ENCODE measurements at places on chromosomes 16 and 17. TPM values are rescaled to one million over a fixed set of nuclear protein-coding genes. Genes with fewer than 3 reads are reported as not detected.

KRTAP17-1 gene
- not detected for total RNA-seq

BMERB1 gene
- total RNA-seq, result 4.3 TPM

KRT33B gene
- total RNA-seq, result not detected

ABCC11 gene
- 0.20 TPM for total RNA-seq

PDIA2 gene
- not detected for total RNA-seq

HCRT gene
- not detected for total RNA-seq

TMEM88 gene
- 3.5 TPM for total RNA-seq

NEK8 gene
- total RNA-seq, result 8.6 TPM

MYH3 gene
- 2.1 TPM for total RNA-seq

TSPAN10 gene
- total RNA-seq, result 2.1 TPM

DNA sequence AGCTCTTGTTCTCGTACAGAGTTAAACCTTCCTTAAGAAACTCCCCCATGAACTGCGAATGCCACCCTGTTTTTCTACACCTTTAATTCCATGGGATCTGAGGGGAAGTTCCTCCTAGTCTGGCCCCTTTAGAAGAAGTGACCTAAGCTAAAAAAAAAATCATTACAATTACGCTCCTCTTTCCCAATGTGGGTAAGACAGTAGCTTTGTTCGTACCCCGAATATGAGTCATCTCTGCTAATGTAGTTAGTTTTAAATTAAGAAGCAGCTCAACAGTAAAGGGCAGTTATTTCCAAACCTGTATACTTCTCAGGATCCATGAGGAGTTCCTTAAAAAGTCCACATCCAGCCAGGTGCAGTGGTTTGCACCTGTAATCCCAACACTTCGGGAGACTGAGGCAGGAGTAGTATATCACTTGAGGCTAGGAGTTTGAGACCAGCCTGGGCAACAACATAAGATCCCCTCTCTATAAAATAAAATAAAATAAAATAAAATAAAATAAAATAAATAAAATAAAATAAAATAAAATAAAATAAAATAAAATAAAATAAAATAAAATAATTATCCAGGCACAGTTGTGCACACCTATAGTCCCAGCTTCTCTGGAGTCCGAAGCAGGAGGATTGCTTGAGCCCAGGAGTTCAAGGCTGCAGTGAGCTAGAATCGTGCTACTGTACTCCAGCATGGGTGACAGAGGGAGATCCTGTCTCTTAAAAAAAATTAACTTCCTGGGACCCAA lies 26.1 kb downstream of the RCVRN start:
- DNase-seq, result peak; percentile 45

- peak; percentile 71 for DNase-seq
These were observed 20.9 kb upstream of the NSRP1 start for GRCh38 chr17:30095507-30096244.

DNA sequence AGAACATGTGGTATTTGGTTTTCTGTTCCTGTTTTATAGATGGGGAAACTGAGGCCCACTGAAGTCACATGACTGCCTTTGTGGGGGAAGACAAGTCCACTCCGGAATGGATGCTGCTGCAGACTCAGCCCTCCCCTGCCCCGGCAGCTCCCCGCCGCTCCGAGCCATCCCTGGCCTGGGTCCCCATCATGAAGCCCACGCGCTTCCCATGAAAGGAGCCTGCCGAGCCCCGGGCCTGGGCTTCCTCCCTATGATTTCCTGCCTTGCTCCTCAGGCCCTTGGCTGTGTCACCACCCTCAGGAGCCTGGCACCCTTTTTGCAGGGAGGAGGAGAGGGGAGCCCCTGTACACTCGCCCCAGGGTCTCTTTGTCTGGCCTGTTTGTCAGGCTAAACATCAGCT lies 125.3 kb upstream of the FOXF1 start:
- DNase-seq, result no peak

GRCh38 chr17:52470553-52470952 lies 312.0 kb upstream of the CA10 start:
- DNase-seq, result no peak

DNA sequence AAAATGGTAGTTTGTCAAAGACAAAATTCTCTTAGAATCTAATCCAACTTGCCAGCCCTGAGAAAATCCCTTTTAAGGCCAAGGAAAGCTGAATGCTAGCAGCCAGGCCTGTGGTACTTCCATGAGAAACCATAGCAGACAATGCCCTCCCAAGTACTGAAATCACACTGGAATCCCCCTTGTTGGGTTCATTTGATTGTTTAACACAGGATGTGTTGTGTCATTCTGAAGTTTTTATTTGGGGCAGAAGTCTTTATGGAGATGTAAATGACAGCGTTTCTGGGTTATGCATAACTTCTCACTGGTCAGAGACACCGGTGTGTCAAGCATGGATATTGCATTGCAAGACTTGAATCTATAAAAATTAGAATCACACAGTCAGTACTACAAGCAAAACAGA lies 6.0 kb upstream of the ARL2BP start:
- no peak for DNase-seq

GRCh38 chr17:74527081-74527480 lies 4.2 kb downstream of the CD300LB start:
- DNase-seq, result no peak

DNA sequence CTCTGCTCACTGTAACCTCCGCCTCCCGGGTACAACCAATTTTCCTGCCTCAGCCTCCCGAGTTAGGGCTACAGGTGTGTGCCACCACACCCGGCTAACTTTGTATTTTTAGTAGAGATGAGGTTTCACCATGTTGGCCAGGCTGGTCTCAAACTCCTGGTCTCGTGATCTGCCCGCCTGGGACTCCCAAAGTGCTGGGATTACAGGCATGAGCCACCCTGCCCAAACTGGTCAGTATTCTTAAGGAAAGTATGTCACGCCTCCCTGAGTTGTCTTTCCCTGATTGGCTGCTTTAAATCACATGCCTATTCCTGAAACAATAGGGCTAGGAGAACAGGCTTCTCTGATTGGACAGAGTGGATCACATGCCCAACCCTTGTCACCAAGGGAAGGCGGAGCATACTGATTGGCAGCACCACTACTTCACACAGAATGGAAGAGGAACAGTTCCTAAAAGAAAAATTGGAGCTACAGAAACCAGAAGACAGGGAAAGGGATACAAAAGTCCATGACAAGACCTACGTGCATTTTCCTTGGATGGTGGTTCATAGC lies 17.6 kb upstream of the CYB5B start:
- DNase-seq, result no peak

- peak; percentile 76 for DNase-seq
These were observed 3.1 kb upstream of the TPPP3 start for GRCh38 chr16:67396159-67397035.

- DNase-seq, result no peak
These were observed 28.8 kb downstream of the HEATR6 start for GRCh38 chr17:60049936-60050335.

- DNase-seq, result no peak
These were observed 174.6 kb downstream of the CDH13 start for GRCh38 chr16:82801361-82801760.

DNA sequence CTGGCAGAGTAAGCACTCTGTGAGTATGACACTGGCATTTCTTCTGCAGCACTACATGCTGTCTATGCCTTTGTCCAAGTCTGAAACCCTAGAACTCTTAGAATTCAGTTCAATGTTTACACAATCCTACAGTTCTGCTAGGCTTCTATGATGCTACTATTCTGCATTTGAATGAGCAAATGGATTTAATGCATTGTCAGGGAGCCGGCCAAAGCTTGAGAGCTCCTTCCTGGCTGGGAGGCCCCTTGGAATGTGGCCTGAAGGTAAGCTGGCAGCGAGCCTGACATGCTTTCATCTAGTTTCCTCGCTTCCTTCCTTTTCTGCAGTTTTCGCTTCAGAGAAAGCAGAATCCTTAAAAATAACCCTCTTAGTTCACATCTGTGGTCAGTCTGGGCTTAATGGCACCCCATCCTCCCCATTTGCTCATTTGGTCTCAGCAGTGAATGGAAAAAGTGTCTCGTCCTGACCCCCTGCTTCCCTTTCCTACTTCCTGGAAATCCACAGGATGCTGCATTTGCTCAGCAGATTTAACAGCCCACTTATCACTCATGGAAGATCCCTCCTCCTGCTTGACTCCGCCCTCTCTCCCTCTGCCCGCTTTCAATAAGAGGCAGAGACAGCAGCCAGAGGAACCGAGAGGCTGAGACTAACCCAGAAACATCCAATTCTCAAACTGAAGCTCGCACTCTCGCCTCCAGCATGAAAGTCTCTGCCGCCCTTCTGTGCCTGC lies at the start of gene CCL2:
CCL2 (plus strand) TSS at position 635 of the 730 bp plus-strand sequence; CDS start at position 700, 65 bp downstream.
- peak; percentile 10 for DNase-seq

DNA sequence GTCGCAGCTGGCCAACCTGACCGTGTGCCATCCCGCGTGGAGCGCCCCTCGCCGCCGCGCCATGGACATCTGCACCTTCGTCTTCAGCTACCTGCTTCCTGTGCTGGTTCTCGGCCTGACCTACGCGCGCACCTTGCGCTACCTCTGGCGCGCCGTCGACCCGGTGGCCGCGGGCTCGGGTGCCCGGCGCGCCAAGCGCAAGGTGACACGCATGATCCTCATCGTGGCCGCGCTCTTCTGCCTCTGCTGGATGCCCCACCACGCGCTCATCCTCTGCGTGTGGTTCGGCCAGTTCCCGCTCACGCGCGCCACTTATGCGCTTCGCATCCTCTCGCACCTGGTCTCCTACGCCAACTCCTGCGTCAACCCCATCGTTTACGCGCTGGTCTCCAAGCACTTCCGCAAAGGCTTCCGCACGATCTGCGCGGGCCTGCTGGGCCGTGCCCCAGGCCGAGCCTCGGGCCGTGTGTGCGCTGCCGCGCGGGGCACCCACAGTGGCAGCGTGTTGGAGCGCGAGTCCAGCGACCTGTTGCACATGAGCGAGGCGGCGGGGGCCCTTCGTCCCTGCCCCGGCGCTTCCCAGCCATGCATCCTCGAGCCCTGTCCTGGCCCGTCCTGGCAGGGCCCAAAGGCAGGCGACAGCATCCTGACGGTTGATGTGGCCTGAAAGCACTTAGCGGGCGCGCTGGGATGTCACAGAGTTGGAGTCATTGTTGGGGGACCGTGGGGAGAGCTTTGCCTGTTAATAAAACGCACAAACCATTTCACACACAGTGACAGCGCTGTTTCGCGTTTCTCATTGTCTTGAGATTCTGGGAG lies 2.0 kb upstream of the ZACN start:
- DNase-seq, result no peak

DNA sequence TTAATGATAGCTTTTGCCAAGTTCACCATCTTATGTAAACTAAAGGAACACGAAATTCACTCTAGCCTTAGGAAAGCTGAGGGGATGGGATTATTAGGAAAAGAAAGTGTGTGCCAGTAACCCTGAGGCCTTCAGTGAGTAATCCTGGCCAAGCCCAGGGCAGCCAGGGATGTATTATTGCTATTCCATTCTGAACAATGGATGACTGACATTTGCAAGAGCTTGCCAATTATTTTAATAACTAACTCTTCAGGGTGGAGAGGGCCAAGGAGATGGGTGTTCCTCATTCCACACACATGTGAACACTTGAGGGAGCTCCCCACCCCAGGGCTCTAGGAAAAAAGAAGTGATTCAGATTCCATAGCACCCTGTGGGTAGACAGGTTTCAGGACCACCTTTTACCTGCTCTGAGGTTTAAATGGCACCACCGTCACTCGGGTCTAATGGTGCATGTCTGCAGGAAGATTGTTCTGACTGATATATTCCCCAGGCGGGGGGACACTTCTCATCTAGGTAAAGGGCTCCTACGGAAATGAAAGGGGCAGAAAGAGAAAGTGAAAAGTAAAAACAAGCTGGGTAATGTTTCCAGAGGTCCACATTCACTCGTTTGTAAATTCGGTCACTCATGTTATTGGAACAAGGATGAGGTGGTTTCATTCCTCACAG lies 41.5 kb downstream of the TK2 start:
- DNase-seq, result peak; percentile 98

- DNase-seq, result no peak
These were observed 10.5 kb downstream of the SREBF1 start for GRCh38 chr17:17826342-17826713.

DNA sequence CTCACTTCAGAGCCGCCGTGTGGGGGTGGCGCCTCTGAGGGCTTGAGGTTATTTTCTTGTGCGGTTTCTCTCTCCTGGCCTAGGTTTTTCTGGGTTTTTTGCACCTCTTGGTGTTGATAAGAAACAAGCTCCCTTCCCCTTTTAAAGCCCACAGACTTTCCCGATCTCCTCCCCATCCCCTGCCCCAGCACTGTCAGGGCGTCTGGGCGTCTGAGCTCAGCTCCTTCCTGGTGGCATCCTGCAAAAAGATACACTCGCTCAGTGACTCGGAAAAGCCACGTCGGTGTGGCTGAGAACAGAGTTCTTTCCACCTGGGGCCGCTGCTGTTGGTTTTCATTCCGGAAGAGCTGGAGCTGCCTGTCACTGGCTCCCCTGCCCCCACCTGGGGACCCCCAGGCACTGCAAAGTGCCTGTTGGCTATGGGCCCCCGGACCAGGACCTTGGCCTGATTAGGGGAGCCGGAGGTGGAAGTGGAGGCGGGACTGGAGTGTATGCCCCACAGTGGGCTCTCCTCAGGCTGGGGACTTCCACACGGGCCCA lies 14.5 kb downstream of the BAIAP2 start:
- DNase-seq, result no peak

DNA sequence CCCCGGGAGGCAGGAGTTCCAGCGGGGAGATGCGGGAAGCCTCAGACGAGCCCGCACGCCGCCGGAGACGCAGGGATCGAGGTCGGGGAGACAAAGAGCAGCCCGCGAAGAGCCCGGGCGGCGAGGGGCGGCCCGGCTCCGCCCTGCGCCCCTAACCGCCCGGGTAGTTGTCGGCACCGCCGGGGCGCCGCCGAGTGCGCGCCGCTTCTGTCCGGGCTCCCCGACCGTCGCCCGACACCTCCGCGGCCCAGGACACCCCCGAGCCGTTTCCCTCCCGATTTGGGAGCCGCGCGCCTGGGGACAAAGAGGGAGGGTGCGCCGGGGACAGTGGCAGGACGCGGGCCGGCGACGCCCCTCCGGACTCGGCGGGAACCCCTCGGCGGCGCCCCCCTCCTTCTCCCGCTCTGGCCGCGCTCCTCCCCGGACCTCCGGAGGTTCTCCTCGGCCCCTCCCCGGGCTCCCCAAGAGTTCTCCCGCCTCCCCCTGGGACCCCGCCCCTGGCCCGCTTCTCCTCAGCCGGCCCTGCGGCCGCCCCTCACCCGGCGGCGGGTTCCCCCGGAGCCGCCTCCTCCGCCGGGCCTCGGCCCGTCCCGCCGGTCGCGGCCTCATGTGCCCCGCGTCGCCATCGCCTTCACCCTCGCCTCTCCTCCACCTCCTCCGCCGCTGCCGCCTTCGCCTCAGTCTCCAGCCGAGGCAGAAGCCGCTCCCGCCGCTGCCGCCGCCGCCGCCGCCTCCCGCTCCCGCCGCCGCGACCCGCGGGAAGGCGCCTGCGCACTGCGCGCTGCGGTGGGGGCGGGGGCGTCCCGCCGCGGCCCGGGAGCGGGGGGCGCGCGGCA lies at the start of gene GJC1:
GJC1 (minus strand) TSS at position 765 of the 836 bp plus-strand sequence. CDS start 24,470 bp downstream, outside the sequence.
- peak; percentile 29 for DNase-seq

Data from MCF 10A (cell line).